D721Med (cell line): ENCODE measurements at places on chromosomes 1 and 21.

DNA sequence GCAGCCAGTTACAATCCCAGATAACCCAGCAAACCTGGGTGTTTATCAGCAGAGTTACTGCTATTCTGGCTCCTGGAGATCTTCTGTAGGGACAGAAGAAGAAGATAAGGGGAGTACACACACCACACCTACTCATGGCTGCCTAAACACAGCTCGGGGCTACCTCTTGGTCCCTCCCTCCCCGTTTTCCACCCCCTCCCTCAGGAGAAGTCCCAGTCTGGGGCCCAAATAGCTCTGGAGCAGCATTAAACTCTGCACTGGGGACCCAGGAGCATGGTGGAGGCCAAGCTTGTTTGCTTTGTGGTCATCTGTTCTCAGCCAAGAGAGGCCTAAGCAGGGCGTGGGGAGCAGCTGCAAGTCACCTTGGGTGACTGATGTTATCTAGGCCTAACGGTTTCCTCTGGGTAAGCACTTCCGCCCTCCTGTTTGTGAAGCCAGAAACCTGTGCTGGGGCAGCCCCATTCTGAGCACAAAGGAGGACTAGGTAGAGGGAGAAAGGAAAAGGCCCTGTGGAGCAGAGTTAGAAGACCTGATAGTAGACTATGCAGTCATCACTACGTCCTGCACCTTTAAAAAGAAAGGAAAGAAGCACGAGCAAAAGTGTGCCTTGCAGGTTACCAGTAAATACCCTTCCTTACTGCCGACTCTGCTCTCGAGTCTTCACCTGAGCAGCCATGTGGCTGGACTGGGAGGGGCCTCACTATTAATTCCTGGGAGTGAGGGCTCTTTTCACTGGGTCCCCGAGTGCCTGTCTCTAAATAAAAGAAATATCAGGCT lies 2.0 kb upstream of the RCSD1 start:
- DNase-seq, result no peak

- DNase-seq, result no peak
These were observed 207.2 kb upstream of the C21orf91 start for GRCh38 chr21:18026359-18026758.

DNA sequence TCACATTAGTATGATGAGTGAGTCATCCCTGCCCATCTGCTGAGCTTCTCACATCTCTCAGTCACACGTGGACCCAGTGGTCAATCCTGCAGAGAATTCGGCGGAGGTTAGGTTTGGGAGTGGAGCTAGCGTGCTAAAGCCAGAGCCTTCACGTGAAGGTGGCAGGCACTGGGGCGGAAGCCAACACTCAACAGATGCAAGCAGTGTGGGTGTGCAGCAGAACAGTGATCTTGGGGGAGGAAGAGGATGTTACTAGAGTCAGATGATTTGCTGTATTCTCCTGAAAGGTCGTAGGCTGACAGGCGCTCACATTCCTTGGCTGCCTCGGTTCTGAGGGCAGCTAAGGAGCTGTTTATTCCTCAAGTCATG lies 6.7 kb downstream of the C1orf115 start:
- no peak for DNase-seq

GRCh38 chr1:2991753-2992495 lies 29.3 kb upstream of the ACTRT2 start:
- no peak for DNase-seq

DNA sequence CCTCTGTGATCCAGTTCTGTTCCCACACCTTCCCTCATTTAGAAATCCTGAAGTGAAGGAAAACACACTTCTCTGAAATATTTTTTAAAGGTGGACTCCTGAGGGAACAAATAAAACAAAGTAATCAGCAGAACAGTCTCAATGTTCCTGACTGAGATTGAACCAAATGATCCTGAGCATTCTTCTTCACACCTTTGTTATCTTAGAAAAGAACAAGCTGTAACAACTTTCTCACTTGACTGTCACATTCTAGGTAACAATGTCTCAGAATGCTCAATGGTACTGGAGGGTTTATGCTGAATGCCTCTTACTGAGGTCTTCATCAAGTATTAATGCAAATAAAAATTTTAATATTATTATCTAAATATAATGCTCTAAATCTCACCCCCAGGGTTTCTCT lies 40.4 kb upstream of the RGS2 start:
- DNase-seq, result no peak

DNA sequence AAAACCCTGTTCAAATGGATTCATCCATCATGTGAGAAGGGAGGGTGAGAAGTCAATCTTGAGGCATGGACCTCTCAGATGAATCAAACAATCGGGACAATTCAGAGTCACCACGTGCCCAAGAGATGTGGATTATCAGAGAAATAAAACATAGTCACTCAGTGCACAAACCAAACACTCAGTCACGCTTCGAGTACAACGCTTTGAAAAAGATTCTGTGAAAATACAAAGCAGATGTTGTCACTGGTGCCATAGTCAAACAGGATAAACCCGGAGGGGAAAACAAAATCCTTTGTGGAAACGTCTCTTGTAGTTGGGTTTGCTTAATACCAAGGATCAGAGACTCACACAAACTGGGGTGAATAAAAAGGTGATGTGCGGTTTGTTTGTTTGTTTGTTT lies 188.4 kb downstream of the RRAGC start:
- DNase-seq, result no peak

DNA sequence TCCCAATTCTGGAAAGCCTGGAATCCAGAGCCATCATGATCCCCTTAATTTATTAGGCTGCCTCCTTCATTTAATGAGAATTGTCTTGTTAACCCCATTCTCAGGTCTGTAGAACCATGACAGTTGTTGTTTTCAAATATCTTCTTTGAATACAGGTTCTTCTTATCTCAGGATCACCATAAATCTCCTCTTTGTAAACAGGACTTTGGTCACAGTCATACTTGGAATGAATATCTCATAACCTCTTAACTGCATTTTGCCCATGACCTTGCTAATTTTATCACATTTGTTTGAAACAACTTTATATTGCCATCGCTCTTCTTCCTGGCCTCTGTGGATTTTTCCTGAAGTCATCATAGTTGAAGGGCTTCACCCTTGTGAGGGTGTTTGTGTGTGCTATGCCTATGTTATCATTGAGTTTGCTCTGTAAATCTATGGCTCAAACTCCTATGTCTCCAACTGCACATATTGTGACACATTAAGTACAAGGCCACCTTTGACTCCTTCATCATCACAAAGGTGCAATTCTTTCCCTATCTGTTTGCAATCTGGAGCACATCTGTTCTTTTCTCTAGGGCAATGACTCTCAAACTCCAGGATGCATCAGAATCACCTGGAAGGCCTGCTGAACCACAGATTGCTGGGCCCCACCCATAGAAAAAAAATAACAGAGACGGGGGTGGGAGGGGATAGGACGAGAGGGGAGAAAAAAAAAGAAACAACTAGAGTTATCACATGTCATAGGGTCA lies 54.2 kb downstream of the FCRL5 start:
- no peak for DNase-seq

DNA sequence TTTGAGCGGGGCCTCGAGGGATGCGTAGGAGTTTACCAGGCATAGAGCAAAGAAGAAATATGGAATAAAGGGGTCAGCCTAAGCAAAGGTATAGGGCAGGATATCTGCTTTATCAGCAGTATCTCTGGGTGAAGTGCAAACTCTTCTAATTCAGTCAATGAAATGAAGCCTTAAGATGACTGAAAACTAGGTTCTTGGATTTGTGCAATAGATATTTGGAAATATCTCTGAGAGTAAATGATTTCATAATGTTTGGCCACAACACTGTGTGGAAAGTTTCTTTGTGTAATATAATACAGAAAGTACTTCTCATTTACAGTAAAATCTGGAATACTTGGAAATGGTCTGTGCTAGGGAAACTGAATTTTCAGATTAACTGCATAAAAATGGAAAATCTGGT lies 26.1 kb downstream of the KCNJ15 start:
- DNase-seq, result no peak

- DNase-seq, result no peak
These were observed 199.7 kb downstream of the CAMTA1 start for GRCh38 chr1:6984986-6985385.

GRCh38 chr1:38005195-38006007 lies at the start of gene FHL3:
Gene FHL3, minus strand, starts transcription at chr1:38005514. Its CDS starts 6,102 bp downstream, at chr1:37999412.
- no peak for DNase-seq
